ENCODE measurements at places on chromosomes 4 and X.

GRCh38 chrX:64394874-64395567, at the start of gene MTMR8:
Gene MTMR8, minus strand, starts transcription at chrX:64395452. Its CDS starts 89 bp downstream, at chrX:64395363.
- peak; percentile 70 for DNase-seq

- peak; percentile 4 for DNase-seq
Measured at GRCh38 chrX:8879750-8880149, 78.6 kb upstream of the FAM9A start.

- DNase-seq, result no peak
Measured at GRCh38 chr4:88219099-88219498, 60.7 kb upstream of the ABCG2 start.

DNA sequence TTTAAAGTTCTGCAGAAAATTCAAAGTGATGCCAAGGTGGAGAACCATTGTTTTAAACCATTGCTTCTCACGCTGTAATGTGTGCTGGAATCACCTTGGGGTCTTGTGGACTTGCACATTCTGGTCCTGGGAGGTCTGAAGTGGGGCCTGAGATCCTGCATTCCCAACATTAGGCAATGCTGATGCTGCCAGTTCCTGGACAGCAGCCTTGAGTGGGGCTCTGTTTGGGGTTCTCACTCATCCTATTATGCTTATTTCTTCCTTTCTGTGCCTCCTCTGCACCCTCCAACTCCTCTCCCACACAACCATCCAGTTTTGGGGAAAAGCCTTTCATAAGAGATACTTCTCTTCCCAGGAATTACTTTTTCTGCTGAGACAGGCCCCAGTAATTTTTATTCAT, 44.2 kb upstream of the RASSF6 start:
- DNase-seq, result no peak

DNA sequence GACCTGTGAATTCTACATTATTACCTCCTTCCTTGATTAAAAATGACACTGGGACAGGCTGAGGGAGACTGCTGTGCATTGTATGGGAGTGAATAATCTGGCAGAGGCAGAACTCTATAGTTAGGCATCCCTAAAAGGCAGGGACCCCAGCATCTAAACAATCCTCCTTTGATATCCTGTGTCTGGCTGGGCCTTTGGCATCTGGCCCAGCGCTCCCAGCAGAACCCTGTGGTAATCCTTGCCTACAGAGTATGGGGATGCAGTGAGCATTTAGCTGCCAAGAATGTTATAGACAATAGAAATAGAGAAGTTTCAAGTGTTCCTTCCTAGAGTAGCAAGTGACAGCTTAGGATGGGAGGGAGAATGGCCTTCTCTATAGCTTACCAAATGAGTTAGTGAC, 38.5 kb downstream of the ZCCHC12 start:
- DNase-seq, result no peak

GRCh38 chr4:70892086-70892769, 9.9 kb upstream of the MOB1B start:
- DNase-seq, result no peak

GRCh38 chr4:177640864-177641263, 198.6 kb upstream of the AGA start:
- no peak for DNase-seq

GRCh38 chr4:41013746-41014145, 200.6 kb downstream of the APBB2 start:
- DNase-seq, result no peak

DNA sequence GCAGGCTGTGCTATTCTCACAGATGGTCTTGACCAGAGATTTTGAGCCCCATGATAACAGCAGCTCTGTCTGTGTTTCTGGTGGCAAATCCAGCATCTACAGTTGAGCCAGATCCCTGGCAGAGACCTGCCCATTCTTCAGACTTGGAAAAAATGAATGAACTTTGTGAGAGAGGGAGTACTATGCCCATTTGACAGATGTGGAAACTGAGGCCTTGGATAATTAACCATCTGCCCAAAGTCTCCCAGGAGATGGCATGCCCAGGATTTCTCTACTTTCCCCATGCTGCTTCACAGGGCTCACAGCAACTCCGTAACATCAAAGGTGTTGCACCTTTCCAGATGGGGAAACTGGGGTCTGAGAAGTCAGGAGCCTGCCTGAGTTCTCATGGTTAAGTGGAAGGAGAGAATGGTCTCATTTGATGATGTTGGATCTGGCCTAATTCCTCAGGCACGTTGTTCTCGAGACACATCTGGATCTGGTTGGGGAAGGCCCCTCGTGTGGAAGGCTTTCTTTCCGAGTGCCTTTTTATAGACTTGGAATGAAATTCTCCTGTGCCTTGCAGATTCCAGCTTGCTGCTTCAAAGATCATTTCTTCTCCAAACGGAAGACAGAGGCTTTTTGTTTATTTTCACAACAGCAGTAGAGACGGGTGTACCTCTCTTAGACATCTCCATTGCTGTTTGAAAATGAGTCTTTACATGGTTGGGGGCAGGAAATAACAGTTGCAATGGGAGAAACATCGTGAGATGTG, 73.3 kb upstream of the STX18 start:
- no peak for DNase-seq

GRCh38 chrX:31929366-31929765, 857.5 kb upstream of the FTHL17 start:
- DNase-seq, result no peak

DNA sequence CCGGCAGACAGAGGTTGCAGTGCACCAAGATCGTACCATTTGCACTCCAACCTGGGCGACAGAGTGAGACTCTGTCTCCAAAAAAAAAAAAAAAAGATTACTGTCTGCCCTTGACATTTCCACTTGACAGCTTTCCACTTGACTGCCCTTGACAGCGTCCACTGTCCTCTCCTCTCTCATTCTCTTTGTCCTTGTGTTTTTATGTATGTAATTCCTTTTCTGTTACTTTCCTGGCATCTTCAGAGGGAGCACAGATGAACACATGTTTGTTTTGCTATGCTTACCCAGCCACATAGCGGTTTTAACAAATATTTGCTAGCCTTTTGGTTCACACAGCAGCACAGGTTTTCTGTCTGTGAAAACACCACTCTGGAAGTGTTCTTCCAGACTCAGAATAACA, 26.2 kb downstream of the SYAP1 start:
- DNase-seq, result no peak

DNA sequence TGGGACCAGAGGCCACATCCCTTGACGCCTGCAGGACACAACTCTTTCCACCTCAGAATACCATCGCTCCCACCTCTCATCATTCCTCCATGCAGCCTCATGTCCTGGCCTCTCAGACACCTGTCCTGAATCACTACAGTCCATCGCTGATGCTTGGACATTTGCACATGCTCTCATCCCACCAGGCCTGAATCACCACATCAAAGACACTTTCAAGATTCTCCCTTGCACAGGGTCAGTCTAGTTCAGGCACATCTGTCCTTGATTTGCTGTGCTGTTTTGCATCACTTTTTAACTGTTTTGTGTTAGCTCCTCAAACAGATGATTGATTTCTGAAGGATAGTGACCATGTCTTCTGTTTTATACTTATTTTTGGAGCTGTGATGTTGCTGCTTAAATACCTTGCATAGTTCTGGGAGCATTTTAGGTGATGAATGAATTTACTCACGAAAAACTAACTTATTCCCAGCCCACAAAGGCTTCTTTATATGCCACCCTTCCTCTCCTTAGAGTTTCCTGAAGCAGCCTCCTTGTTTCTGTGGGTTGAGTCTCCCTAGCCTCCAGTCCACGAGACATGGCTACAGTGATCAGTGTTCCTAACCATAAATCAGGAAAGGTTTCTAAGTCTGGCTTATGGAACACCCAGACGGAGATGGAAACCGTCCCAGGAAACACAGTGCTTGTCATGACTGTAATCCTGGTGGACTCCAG, 2.6 kb downstream of the FAM114A1 start:
- no peak for DNase-seq

- DNase-seq, result no peak
Measured at GRCh38 chr4:72344418-72344817, 224.6 kb downstream of the ADAMTS3 start.

GRCh38 chrX:32408389-32408788, 803.0 kb downstream of the DMD start:
- DNase-seq, result peak; percentile 0

DNA sequence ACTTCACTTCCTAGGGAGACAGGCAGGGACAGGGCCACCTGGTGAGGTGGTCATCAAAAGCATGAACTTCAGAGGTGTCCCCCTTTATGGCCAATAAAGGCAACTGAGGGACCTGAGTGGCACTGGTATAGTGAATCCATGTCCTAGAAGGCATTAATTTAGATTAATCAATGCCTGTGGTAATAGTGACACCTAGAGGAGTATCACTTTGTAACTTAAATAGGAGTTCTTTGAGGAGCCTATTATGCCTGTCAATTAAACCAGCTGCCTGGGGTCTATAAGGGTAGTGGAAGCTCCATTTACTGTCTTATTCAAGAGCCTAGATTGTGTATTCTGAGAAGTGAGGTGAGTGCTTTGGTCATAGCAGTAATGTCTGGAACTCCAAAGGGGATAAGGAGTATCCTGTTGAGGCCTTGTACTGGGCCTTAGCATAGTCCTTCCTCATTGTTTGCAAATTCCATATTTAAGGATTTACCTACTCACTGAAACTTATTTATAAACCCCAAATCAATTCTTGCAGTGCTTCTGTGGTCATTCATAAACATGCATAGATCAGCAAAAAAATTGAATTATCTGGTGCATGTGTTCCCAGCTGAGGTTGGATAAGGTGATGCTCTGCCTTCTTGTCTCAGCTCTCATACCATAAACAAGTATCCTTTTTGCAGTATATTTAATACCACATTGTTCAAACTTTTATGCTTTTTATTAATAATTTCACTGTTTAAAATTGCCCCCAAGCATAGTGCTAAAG, 213.8 kb upstream of the RADX start:
- no peak for DNase-seq

GRCh38 chrX:97310373-97310772, 426.7 kb downstream of the RPA4 start:
- DNase-seq, result no peak

DNA sequence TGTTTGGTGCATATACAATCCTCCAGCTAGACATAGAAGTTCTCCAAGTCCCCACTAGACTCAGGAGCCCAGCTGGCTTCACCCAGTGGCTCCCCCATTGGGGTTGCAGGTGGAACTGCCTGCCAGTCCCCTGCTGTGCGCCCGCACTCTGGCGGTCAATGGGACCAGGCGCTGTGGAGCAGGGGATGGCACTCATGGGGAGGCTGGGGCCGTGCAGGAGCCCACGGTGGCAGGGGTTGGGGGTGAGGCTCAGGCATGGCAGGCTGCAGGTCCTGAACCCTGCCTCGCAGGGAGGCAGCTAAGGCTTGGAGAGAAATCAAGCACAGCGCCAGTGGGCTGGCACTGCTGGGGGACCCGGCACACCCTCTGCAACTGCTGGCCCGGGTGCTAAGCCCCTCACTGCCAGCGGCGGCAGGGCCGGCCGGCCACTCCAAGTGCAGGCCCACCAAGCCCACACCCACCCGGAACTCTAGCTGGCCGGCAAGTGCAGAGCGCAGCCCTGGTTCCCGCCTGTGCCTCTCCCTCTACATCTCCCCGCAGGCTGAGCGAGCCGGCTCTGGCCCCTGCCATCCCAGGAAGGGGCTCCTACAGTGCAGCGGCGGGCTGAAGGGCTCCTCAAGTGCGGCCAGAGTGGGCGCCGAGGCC, 12.7 kb upstream of the TMPRSS11D start:
- DNase-seq, result no peak

DNA sequence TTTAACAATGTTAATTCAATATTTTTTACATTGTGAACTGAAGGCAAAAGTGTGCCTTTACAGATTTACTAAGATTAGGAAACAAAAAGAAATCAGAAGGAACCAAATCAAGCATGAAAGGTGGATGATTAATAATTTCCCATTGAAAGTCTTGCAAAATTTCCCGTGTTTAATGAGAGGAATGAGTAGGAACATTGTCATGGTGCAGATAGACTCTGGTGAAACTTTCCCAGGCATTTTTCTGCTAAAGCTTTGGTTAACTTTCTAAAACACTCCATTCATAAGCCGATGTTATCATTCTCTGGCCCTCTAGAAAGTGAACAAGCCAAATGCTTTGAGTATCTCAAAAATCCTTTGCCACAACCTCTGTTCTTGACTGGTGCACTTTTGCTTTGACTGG, 1522.8 kb upstream of the PABPC4L start:
- no peak for DNase-seq

GRCh38 chrX:4225086-4225485, 511.6 kb upstream of the PRKX start:
- no peak for DNase-seq

- no peak for DNase-seq
Measured at GRCh38 chr4:187387739-187388138, 607.8 kb upstream of the ZFP42 start.

- no peak for DNase-seq
Measured at GRCh38 chr4:8115916-8116315, 42.7 kb downstream of the ABLIM2 start.

DNA sequence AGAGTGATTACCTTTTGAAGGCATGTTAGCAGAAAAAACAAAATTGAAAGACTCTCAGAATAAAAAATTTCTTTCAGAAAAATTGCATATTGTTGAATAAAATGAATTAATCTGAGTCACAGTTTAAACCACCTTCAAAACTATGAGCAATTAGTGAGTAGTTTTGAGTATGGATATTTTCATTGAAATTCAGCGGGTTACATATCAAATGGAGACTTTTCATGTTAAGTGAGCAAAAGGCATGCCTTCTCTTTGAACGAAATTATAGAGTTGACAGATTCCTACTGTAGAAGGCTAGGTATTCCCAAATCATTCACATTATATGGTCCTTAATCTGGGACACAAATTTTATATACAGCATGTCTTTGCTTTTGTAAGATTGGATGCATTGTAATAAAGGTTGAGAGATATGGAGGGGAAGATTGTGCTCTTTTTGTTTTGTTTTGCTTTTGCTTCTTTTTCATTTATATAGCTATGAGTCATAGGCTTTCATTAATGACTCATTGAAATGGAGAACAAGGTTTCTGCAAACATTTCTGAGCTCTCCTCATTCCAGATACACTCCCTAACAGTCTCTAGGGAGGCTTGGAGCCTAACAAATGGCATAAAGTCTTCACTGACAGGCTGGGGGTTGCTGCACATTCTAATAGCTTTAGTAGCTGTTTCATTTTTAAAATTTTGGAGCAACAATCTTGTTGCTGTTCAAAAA, 21.6 kb downstream of the PCDH18 start:
- DNase-seq, result no peak

DNA sequence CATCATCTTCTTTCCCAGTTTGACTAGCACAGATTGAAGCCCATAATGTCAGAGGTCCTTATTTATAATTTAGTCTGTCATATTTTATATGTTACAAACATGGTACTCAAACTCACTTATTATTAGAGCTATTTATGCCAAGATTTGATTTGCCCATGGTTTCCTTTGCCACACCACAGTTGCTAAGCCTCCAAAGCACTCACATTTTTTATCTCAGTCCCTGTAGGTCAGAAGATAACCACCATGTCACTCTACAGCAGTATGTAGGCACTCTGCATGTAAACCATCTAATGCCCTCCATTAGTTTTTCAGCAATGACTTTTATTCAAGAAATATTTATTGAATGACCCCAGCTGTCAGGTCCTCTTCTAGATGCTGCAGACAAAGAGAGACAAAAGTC, 6.7 kb downstream of the STATH start:
- no peak for DNase-seq

GRCh38 chr4:151788021-151788420, 27.2 kb upstream of the GATB start:
- no peak for DNase-seq

- DNase-seq, result no peak
Measured at GRCh38 chr4:63580796-63581475, 828.3 kb downstream of the TECRL start.

GRCh38 chrX:79107891-79108718, 36.4 kb upstream of the GPR174 start:
- no peak for DNase-seq

GRCh38 chr4:141860974-141861373, 224.6 kb downstream of the IL15 start:
- no peak for DNase-seq

Data from activated CD4-positive, alpha-beta T cell treated with anti-CD3 and anti-CD28 coated beads, Interleukin-2, amount 50 U/mL, for 4 hours (primary cell).